CD4-positive, alpha-beta T cell treated with Interleukin-10 for 1 hour (primary cell): ENCODE measurements at places on chromosomes 16 and 17.

DNA sequence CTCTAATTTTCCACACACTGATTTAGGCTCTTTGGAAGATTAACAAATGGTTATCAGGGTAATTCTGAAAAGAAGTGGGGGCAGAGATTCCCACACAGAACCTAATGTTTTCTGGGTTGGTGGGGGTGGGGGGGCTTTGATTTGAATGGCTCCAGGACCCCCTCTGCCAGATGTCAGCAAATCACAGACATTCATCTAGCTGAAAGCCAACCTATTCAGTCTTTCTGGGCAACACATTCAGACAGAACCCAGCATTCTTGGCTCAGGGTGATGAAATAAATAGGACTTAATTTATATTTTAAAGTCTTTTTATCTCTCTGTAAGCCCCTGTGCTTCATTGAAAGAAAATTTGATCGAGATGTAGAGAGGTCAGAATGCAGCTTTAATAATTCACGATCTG, 533.2 kb downstream of the XYLT1 start:
- no peak for DNase-seq

GRCh38 chr17:10010752-10011151, 105.7 kb upstream of the RCVRN start:
- no peak for DNase-seq

DNA sequence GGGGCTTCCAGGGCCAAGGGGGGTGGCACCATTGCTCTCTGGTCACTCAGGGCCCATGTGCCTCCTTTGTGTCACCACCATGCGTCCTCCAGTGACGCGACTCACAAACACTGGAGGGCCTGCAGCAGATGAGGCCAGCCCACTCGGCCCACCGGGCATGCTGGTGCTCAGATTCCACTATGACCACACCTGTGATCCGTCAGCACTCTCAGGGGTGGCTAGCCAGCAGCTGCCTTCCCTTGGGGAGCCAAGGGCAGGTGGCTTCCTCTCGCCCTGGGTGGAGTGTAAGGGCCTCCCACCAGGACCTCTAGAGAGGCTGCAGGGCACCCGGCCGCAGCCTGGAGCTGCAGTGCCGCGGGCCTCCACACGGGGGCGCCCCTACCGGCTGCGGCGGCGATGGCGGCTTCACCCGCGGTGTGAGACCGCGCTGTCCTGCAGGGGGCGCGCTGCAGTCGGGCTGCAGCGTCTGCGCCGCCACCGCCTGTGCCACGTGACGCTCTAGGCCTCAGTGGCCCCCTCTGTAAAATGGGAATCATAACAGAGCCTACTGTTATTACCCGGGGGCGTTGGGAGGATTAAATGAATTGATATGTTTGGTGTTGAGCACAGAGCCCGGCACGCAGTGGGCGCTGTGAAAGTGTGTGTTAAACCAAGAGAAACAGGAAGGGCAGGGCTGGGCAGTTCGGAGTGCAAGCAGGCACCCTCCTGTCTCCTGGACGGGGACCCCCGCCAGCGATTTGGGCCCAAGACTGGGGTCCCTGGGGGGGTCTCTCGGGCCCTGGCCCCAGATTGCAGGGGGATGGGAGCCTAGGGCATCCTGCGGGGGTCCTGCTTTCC, 192.4 kb upstream of the GSE1 start:
- peak; percentile 75 for DNase-seq

DNA sequence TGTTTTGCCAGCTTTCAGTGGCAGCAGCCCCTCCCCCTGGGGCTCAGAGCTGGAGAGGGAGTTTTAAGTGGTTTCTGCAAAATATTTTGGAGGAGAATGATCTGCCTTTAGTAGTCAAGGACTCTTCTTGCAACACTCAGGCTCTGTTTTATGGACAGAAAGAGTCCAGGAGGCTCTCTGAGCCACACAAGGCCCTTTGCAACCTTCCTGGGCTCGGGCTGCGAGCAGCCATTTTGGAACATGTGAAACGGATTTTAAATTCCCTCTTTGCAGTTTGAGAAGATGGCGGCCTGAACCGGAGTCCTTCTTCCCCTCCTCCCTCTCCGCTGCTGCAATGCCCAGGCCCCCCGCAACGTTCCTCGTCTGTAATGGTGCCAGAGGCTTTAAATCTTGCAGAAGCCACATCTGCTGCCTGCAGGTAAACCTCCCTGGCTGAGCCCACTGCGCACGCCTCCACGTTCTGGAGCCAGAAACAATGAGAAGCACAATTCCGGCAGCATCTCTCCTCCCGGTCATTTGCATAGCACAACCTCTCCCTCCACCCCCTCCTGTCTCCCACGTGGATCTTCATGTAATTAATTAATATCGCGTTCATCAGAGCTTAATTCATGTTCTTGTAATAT, 386.1 kb downstream of the SEC14L1 start:
- DNase-seq = no peak

DNA sequence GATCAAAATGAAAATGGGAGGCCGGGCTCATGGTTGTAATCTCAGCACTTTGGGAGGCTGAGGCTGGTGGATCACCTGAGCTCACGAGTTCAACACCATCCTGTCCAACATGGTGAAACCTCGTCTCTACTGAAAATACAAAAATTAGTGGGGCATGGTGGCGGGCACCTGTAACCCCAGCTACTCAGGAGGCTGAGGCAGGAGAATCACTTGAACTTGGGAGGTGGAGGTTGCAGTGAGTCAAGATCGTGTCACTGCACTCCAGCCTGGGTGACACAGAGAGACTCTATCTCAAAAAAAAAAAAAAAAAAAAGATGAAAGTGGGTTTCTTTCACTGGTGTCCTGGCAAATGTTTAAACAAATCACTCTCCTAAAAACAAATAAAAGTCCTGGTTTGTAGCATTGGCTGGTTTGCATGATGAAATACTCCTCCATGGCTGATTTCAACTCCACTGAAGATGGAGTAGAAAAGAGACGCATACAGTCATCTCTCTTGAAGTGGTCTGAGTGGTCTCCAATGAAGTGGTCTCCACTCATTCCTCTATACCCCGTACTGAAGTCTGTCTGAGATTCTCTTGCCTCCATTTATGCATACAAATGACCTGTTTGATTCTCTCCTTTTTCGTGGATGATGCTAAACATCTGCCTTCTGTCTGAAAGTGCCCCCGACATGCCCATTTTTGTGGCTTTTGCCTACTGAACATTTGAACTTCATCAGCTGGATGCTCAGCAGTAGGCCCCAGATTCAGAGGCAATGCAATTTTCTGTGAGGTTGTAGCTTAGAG, 153.0 kb upstream of the FAM20A start:
- DNase-seq = no peak

- no peak for DNase-seq
Observed at GRCh38 chr17:37827905-37828650, 83.2 kb upstream of the HNF1B start.

DNA sequence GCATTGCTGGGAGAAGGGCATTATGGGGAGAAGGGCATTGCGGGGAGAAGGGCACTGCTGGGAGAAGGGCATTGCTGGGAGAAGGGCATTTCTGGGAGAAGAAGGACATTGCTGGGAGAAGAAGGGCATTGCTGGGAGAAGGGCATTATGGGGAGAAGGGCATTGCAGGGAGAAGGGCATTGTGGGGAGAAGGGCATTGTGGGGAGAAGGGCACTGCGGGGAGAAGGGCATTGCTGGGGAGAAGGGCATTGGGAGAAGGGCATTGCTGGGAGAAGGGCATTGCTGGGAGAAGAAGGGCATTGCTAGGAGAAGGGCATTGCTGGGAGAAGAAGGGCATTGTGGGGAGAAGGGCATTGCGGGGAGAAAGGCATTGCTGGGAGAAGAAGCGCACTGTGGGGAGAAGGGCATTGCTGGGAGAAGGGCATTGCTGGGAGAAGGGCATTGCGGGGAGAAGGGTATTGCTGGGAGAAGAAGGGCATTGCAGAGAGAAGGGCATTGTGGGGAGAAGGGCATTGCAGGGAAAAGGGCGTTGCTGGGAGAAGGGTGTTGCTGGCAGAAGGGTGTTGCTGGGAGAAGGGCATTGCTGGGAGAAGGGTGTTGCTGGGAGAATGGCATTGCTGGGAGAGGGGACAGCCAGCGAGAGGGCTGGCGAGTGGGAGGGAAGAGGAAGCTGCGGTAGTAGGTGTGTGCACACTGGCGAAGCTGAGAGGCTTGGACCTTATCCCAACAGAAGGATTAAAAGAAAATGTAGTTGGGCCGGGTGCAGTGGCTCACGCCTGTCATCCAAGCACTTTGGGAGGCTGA, 4.6 kb upstream of the PYDC1 start:
- DNase-seq = no peak

- DNase-seq = no peak
Observed at GRCh38 chr16:57828272-57829161, 26.2 kb upstream of the KIFC3 start.

DNA sequence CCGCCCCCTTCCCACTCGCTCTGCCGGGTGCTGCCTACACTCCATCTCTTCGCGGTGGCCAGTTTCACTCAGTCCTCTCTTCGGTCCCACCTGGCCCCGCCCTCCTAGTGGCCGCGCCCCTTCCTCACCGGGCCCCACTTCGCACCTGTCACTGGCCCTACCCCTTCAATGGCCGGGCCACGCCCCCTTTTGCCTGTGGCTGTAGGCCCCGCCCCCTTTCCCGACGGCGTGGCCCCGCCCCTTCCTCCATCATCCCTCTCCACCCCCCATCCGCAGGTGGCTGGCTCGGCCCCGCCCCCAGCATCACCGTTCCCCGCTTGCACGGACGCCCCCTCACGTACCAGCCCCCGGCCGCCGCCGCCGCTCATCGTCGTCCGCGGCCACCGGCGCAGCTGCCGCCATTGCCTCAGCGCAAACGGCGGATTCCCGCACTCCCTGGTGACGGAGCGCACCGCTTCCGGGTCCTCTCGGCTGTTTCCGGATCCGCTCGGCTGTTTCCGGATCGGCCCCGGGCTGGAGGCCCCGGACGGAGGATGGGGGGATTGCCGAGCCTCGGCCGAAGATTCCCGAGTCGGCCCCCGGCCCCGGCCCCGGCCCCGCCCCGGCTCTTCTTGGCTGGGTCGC, at the start of gene RABEP2:
Gene RABEP2, minus strand, starts transcription at position 477 of the 624 bp plus-strand sequence. Its CDS starts 75 bp downstream, at position 402.
- DNase-seq = peak; percentile 95

DNA sequence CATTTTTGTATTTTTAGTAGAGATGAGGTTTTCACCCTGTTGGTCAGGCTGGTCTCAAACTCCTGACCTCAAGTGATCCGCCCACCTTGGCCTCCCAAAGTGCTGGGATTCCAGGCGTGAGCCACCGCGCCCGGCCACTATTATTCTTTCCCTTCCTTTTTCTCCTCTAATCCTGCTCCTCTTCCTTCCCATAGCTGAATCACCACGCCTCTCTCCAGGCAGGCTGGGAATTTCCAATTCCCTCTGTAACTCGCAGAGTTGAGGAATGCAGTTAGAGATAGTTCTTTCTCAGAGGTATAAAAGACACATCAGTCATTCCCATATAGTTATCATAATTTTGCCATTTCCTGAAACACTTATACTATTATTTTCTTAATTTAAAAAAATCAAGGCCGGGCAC, 11.2 kb downstream of the METTL16 start:
- no peak for DNase-seq

GRCh38 chr17:73493956-73494926, 150.0 kb downstream of the SDK2 start:
- DNase-seq = no peak

GRCh38 chr16:15846510-15846909, 10.3 kb downstream of the MYH11 start:
- DNase-seq = no peak

- peak; percentile 36 for DNase-seq
Observed at GRCh38 chr17:45227926-45228762, 6.5 kb downstream of the FMNL1 start.

GRCh38 chr17:44961921-44962350, 6.2 kb downstream of the C1QL1 start:
- DNase-seq = no peak

- no peak for DNase-seq
Observed at GRCh38 chr16:69613378-69614154, 47.8 kb downstream of the NFAT5 start.

DNA sequence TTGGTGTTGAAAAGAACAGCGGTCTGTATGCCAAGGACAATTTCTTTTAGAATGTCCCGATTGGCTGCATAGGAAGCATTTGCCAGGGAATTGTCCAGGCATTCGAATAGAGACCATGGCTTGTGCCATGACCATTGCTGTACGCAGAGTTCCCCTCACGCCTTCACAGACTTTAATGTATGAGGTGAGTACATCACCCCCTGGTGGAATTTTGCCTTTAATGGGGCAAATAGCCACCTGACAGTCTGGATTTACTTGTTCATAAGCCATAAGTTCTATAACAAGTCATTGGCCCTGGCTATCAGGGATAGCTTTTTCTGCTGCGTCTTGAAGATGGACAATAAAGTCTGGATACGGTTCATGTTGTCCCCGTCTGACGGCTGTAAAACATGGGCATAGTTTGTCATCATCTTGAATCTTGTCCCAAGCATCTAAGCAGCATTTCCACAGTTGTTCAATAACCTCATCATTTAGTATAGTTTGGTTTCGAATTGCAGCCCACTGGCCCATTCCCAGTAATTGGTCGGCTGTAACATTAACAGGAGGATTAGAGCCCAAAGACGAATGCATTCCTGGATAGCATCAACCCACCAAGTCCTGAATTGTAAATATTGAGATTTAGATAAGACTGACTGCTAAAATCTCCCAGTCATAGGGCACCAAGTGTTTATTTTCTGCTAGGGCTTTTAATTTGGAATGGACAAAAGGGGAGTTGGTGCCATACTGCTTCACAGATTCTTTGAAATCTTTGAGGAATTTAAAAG, 67.7 kb upstream of the ARL4D start:
- DNase-seq = no peak

DNA sequence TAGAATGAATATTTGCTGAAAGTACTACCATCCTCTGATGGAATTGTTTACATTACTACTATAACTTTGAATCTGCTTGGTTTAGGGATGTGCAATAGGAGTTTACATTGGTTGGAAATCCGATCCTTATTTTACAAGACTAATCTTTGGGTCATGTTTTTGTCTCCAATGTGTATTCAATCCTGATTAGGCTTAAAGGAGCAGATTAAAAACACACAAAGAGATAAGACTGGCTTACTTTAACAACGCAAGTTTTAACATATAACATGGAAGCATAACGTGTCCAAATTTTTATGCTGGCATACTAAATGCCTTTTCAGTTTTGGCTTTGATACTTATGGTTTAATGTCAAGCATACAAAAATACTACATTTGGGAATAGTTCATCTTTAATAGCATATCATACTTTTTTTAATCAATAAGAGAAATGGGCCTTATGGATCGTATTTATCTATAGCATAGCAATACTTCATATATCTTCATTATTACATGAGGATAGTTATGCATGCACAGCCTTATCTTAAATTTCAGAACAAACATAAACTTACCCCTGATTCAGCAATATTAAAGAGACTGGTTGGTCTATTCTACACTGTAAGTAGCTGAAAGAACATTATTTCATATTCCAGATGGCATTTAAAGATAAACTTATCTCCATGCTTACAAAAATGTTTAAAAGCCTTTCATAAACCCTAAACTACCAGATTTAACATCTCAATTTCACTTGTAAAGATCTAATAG, 69.9 kb upstream of the NACA2 start:
- DNase-seq = no peak

- no peak for DNase-seq
Observed at GRCh38 chr17:9074131-9074530, 52.8 kb downstream of the NTN1 start.

- no peak for DNase-seq
Observed at GRCh38 chr17:4631836-4632580, 9.5 kb downstream of the ALOX15 start.

- DNase-seq = no peak
Observed at GRCh38 chr16:9238346-9238745, 146.9 kb downstream of the HAPSTR1 start.

- DNase-seq = peak; percentile 86
Observed at GRCh38 chr17:1122533-1123392, 57.0 kb downstream of the ABR start.
